HS-27A (cell line): ENCODE measurements at places on chromosomes 6 and 20.

- DNase-seq, result no peak
These were observed 2.3 kb upstream of the TTBK1 start for GRCh38 chr6:43240950-43241349.

DNA sequence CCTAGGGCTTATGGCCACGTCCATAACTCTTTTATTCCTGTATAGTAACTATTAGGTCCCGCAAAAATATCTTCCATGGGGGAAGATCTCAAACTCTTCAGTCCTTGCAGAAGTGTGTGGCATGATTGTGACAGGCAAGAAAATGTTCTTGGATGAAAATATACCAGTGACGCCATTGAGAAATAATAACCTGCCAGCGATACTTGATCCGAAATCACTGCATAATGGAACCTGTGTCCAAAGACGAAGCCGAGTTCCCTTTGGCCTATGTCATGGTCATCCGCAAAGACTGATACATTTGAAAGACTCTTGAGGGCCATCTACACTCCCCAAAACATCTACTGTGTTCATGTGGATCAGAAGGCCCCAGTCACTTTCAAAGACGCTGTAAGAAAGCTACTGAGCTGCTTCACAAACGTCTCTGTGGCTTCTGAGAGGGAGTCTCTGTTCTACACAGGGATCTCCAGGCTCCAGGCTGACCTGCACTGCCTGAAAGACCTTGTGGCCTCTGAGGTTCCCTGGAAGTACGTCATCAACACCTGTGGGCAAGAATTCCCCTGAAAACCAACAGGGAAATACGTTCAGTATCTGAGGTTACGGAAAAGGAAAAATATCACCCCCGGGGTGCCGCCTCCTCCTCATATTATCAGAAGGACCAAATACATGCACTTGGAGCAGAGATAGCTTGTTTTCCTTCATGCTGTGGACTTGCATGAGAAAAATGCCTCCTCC is 6.9 kb upstream of the GCNT2 start:
- DNase-seq, result no peak

DNA sequence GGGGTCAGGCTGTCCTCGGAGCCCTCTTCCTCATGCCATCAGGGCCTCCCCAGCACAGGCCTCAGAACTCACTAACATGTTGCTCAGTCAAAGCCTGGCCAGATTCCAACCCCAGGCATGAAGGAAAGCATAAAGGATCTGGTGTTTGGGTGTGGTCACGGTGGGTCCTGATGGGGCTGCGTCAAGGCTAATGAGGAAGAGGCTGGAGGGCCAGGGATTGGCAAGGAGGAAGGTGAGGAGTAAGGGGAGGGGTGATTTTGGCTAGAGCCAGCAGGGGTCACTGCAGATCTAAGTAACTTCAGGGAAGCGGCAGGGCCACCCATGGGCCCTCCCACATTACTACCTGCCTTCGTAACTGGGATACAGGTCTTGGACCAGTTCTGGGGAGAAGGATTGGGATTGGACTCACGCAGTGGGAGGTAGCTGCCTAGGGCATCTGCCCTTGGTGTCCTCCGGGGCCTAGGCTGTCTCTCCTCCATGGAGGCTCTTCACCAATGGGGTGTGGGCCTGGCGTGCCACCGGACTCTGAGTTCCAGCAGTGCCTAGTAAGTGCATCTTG is 36.2 kb upstream of the MRPS18A start:
- peak; percentile 54 for DNase-seq

DNA sequence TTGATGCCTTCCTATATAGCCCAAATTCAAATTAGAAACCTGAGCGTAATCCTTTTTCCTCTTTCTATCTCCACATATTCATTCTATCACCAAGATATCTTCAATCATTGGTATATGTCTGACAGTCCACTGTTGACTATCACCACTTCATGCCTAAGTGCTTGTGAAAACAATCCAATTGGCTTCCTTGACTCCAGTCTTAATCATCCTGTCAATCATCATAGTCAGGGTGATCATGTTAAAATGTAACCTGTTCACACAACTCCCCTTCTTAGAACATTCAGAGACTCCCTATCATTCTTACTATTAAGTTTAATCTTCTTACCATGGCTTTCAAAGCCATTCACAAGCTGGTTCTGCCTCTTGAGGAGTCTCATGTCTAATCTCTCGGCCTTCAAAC is 616.7 kb downstream of the PHF3 start:
- no peak for DNase-seq

- no peak for DNase-seq
These were observed 108.4 kb downstream of the RIMS1 start for GRCh38 chr6:71994705-71995271.

- peak; percentile 49 for DNase-seq
These were observed 113.3 kb downstream of the TASP1 start for GRCh38 chr20:13525225-13525940.

GRCh38 chr6:134247231-134247833 is 70.6 kb downstream of the SGK1 start:
- DNase-seq, result no peak

- no peak for DNase-seq
These were observed 52.8 kb downstream of the MAP3K4 start for GRCh38 chr6:161044335-161044734.
